ENCODE measurements at places on chromosomes 5 and 9.

DNA sequence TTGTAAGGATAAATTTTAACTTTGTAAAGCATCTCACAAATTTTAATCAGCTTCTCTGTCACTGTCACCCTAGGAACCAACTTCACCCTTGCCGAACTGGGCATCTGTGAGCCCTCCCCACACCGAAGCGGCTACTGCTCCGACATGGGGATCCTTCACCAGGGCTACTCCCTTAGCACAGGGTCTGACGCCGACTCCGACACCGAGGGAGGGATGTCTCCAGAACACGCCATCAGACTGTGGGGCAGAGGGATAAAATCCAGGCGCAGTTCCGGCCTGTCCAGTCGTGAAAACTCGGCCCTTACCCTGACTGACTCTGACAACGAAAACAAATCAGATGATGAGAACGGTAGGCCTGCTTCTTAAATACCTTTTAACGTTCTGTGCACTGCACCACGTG lies 916.3 kb upstream of the WWC1 start:
- no peak for DNase-seq

- DNase-seq: peak; percentile 78
Measured at GRCh38 chr9:127955294-127956015, 17.8 kb upstream of the DPM2 start.

GRCh38 chr5:3216386-3216785 lies 379.2 kb upstream of the IRX1 start:
- DNase-seq: no peak

DNA sequence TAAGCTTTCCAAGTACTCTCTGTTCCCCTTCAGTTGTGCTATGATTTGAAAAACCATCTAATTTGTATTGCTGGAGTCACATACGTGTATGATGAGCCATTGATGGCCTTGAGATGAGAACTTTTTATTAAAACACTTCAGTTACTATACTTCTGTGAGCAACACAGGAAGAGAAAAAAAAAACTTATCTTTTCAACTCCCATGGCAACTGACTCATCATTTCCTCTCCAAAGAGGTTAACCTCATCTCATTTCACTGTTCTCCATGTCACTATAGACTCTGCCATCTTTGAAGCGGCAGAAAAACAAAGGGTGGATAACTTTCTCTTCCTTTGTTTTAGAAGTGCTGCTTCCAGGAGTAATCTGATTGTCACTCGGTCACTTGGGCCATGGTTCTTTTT lies 104.3 kb upstream of the PCSK1 start:
- DNase-seq: peak; percentile 70

GRCh38 chr5:5967944-5968343 lies 410.4 kb downstream of the MED10 start:
- no peak for DNase-seq

GRCh38 chr9:133130685-133131244 lies 9.7 kb upstream of the RALGDS start:
- peak; percentile 82 for DNase-seq

GRCh38 chr5:170562166-170562874 lies 58.5 kb downstream of the KCNIP1 start:
- no peak for DNase-seq

- DNase-seq: no peak
Measured at GRCh38 chr5:148084269-148084668, 20.5 kb downstream of the SPINK5 start.

DNA sequence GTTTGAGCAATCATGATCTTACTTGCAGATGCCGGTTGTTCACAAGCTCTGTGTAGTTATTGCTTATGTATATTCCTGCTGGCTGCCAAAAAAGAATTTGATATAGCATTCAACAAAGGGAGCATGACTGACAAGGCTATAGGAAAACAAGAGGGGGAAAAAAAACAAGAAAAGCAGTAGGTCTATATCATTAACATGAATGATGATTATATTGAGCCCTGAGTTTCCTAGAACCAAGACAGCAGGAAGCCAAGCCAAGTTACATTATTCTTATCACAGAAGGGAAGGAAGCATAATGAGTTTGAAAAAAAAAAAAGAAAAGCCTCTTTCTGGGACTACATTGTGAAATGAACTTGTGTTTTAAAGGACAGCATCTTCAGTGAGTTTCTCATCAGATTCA lies 41.0 kb downstream of the TSTD2 start:
- no peak for DNase-seq

- DNase-seq: no peak
Measured at GRCh38 chr5:98309785-98310598, 463.5 kb upstream of the RGMB start.

GRCh38 chr9:127505396-127506116 lies 54.2 kb downstream of the LRSAM1 start:
- DNase-seq: peak; percentile 24

- no peak for DNase-seq
Measured at GRCh38 chr5:154986151-154986550, 27.4 kb upstream of the KIF4B start.

GRCh38 chr5:114369680-114370417 lies 8.0 kb downstream of the KCNN2 start:
- no peak for DNase-seq

DNA sequence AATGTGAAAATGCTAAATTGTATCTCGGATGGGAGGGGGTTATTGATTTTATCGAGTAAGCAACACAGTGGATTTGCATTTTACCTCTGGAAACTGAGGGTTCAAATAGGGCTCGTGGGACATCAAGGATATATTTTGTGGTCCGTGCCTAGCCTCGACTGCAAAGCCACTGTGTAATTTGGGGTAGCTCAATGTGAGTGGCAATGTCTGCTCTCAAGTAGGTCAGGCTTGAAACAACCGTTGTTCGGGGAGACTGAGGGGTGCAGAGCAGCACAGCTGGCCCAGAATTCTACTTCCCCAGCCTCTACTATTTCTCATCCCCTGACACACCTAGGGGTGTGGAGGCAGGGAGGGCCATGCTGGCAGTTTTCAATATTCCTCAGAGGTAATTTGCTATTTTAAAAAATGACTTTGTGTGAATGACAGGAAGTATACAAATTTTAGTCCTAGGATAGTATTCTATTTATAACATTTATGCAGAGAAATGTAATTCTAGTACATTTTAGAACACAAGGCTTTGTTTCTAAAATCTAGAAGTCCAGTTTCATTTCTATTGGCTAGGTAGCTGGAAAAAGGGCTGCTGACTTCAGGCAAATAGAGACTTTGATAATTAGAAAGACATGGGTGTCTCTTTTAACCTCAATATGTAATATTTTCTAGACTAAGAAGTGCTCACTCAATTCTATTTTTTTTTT lies 1.4 kb upstream of the DAB2 start:
- DNase-seq: no peak

GRCh38 chr9:92291577-92291976 lies 1.9 kb downstream of the IARS1 start:
- DNase-seq: no peak

DNA sequence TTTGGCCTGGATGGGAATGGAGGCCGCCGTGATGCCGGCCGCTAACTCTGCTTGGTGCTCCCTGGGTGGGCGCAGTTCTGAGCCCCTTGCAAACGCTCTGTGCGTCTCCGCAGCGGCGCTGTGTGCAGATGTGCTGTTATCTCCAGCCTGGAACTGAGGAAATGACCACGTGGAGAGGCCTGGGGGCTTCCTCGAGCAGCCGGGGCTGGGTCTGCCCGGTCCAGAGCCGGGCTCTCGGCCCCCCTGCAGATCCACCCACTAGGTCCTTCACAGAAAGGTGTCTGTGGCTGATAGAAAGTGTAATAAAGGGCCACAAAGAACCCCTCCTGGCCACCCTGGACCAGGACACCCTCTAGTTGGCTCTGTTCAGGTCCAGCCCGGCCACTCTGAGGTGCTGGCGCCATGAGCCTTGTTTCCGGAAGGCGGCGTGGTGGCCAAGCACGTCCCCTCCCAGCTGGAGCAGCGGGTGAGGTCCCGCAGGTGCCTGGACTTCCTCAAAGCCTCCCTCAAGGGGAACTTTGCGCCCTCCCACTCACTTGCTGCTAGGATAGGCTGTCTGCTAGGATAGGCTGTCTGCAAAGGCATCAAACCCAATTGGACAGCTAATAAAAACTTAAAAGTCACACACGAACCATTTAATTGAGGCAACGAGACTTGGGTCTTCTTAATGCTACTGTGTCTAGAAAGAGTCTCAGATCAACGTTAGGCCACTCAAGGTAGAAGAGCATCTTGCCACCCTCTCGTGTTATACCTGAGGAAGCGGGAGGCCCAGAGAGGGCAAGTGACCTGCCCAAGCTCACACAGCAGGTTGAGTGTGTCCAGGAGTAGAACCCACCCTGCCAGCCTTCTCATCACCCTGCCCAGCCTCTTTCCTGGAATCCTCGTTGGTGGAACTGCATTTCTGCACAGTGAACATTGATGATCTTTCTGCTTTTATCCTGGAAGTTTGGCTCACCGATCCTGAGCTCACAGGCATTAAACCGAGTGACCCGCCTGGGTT lies 109.3 kb upstream of the FCN2 start:
- DNase-seq: no peak

- DNase-seq: no peak
Measured at GRCh38 chr9:125444166-125444565, 182.5 kb downstream of the GAPVD1 start.

- no peak for DNase-seq
Measured at GRCh38 chr5:177982956-177983355, 13.1 kb downstream of the PROP1 start.

DNA sequence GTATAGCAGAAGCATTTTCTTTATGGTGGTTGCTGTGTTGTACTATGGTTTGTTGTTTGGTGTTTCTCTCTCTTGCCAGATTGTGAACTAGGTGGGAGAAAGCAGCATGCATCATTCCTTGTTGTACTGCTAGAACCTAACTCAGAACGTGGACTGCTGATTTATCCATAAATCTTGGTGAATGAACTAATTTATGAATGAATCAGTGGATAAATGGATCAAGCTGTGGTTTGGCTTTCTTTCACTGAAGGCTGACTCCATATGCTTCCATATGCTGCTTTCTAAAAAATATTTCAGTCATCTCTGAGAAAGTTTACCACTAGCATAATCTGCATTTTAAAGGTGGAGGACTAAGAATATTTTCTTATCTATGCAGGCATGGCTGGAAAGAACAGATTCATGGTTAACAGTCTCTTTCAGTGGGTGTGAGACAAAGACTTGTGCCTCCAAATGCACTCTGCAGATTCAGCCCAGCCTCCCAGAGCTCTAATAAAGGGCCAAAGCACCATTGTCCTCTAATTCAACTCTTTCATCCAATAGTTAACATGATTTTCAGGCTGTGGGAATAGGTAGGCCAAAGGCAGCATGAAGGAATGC lies 237.7 kb downstream of the SH3GL2 start:
- no peak for DNase-seq

- DNase-seq: no peak
Measured at GRCh38 chr5:8247049-8247899, 378.3 kb downstream of the MTRR start.

GRCh38 chr9:113530022-113530635 lies 66.6 kb downstream of the RGS3 start:
- DNase-seq: no peak

DNA sequence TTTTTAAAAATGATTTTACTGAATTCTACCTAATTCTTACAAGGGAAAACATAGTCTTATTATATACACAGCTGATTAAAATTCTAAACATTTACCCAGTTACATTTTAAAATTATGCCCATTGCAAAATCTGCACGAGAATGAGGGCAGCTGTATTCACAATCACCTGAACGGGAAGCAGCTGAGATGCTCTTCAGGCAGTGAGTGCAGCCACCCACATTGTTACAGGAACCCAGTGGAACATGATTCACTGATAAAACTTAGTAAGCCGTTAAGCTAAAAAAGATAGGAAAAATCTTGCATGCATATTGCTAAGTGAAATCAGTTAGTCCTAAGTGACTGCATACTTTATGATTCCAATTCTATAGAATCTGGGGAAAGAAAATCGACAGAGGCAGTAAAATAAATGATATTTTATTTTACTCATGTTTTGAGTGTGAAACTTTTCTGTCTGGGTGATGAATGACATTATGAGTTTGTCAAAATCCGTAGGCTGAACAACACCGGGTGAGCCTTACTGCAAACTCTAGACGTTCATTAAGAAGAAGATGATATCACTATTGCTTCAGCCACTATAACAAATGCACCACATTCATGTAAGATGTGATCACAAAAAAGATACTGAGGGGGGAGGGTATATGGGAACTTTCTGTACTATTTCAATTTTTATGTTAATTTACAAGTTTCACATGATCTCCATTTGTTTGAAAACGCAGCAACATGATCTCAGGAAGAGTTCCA lies 39.1 kb upstream of the FLT4 start:
- DNase-seq: no peak

- DNase-seq: no peak
Measured at GRCh38 chr5:156411185-156411613, 84.2 kb downstream of the SGCD start.

GRCh38 chr5:9957214-9957613 lies 292.5 kb downstream of the ATPSCKMT start:
- no peak for DNase-seq

- DNase-seq: no peak
Measured at GRCh38 chr9:92183449-92183848, 68.2 kb upstream of the SPTLC1 start.

- no peak for DNase-seq
Measured at GRCh38 chr5:173454736-173455598, 126.8 kb upstream of the STC2 start.

GRCh38 chr5:122316656-122317055 lies 4.6 kb downstream of the SNCAIP start:
- DNase-seq: no peak

DNA sequence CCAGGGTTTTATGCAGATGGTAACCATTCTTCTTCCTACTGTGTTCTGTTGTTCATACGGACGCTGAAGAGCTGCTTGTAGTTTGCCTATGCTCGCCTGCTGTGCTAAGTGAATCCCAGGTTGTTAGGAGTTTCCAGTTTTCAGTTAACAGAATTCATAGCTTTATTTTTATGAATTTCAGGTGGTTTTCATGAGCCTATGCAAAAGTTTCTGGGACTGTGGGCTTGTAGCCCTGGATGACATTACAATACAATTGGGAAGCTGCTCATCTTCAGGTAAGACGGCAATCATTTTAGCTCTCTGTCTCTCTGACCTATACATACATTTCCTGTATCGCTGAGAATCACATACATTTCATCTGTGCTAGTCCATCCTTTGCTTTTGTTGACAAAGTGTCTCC lies 90.3 kb upstream of the SMC5 start:
- DNase-seq: no peak

- DNase-seq: no peak
Measured at GRCh38 chr9:4111233-4112008, 188.4 kb downstream of the GLIS3 start.

- no peak for DNase-seq
Measured at GRCh38 chr9:135330307-135330631, 149.3 kb upstream of the PPP1R26 start.

DNA sequence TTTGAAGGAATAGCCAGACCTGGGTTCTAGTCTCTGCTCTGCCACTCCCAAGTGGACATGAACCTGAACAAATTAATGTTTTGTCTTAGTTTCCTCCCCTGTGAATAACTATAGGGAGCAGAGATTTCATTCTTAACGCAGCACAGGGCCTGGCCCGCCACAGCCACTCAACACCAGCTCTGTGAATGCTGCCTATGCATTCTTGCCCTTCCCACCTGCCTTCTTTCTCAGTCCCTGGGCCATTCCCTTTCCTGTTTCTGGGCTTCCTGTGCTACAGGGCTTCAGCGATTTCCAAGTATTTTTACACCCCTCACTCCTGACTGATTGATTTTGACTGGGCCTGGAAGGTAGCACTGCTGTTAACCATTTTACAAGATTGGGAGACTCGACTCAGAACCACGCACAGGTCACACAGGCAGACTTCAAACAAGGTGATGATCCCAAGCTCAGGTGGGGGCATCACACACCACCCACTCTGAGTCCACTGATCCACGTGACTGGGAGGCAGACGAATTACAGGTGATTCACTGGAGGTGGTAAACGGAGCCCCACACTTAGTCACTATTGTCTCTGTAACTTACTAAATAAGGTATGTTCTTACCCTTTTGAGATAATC lies 21.4 kb downstream of the PTPN3 start:
- DNase-seq: no peak

Data from CD4-positive, alpha-beta T cell treated with Interleukin-1 beta for 1 hour (primary cell).